Gastroesophageal sphincter (tissue), 4 donors: ENCODE measurements at places on chromosomes 6 and 20. TPM values are rescaled to one million over a fixed set of nuclear protein-coding genes. Genes with fewer than 3 reads are reported as not detected.

The SALL4 gene
- total RNA-seq = not detected

The HMGCLL1 gene
- 0.31 TPM for total RNA-seq

The UBE2C gene
- 0.72 TPM for total RNA-seq

The MLIP gene
- 0.54 TPM for total RNA-seq

The BEND3 gene
- 1.2 TPM for total RNA-seq

The ADRM1 gene
- 140 TPM for total RNA-seq

The TRIM40 gene
- total RNA-seq = not detected

The MYMX gene
- total RNA-seq = 1.4 TPM

The IL17F gene
- not detected for total RNA-seq

The DCBLD1 gene
- 6.4 TPM for total RNA-seq

The PTCRA gene
- total RNA-seq = not detected

The HLA-DOB gene
- not detected for total RNA-seq

The SLC32A1 gene
- total RNA-seq = not detected

The ZSCAN23 gene
- 2.7 TPM for total RNA-seq

The PGC gene
- total RNA-seq = not detected

The FAM83D gene
- total RNA-seq = 157 TPM

The HLA-G gene
- not detected for total RNA-seq

The HLA-DPA1 gene
- 63.7 TPM for total RNA-seq

The NSFL1C gene
- 54.9 TPM for total RNA-seq

The THBS2 gene
- total RNA-seq = 21.5 TPM

The GJA10 gene
- not detected for total RNA-seq

The TREM2 gene
- total RNA-seq = not detected

The TUBB2B gene
- 12.0 TPM for total RNA-seq

The MOXD1 gene
- total RNA-seq = 31.6 TPM

The DSP gene
- 6.9 TPM for total RNA-seq
